Inflammatory macrophage (primary cell): ENCODE measurements at places on chromosomes 7 and 10.

DNA sequence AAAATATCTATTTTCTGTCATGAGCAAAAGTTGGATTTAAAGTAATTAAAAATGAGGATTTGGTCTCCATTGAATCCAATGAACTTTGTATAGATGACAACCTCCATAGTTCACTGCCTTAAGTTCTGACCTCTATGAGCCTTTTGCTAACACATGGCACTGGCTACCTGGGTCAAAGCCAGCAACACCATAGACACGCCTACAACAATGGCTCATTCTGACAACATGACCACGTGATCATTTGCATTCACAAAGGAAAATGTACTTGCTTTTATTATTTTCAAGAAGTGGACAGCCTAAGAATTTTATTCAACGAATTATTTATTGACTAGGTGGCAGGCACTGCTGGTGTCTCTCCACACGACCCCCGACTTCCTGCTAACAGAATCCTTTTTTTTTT lies 90.6 kb downstream of the CARD11 start:
- peak; percentile 50 for DNase-seq

DNA sequence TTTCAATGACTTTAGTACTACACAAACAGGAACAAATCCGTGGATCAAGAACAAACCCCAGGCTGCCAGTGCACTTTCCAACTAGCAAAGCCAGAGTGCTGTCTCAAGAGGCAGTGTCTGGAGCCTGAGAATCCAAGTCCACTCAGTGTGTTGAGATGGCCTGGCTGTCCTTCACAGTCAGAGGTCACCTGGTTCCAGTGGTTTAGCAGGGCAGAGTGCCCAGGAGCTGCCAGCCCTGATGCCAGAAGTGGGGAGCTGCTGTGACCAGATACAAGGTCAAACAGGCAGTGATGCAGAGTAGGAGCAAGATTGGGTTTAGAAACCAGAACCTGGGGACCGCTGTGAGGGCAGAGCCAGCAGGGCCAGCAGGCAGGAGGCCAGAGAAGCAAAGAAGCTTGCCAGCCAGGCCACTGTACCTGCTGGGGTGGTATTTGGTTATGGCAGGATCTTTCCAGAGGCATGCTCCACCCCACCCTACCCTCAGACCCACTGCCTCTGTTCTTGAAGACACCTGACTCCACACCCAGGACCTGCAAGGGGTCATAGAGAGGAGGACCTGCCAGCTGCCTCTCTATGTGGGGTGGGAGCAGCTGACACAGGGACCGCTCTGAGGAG lies 35.6 kb upstream of the C10orf90 start:
- no peak for DNase-seq

GRCh38 chr10:132765435-132765834 lies 20.5 kb downstream of the NKX6-2 start:
- DNase-seq: no peak

DNA sequence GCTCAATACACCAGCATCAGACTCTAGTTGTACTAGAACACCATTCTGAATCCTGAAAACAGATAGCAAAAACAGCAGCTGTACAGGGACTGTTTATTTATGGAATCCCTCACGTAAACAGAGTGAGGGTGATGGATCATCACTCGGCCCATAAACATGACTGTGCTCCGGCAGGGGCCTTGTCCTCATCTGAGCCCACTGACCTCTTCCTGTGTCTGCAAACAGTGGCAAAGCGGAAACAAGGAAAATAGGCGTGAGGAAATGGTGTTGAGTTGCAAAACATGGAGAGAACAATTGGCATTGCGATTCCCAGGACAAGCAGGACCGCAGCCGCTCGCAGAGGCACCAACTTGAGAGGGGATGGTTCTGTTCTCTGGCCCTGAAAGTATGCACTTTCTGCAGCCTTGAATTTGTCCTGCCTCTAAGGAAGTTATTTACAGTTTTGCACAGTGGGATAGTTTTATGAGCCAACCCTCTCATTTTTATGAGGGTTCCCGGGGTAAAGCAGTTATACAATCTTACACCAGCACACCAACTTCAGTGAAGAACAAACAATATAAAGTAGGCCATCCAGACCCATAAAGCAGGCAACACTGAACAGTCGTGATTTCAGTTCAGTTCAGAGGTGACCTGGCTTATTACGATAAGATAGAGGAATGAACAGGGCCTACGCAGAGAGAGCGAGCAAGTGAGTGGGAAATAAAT lies 248.0 kb upstream of the FZD8 start:
- DNase-seq: no peak

GRCh38 chr10:15339892-15340291 lies 31.2 kb downstream of the FAM171A1 start:
- DNase-seq: no peak

DNA sequence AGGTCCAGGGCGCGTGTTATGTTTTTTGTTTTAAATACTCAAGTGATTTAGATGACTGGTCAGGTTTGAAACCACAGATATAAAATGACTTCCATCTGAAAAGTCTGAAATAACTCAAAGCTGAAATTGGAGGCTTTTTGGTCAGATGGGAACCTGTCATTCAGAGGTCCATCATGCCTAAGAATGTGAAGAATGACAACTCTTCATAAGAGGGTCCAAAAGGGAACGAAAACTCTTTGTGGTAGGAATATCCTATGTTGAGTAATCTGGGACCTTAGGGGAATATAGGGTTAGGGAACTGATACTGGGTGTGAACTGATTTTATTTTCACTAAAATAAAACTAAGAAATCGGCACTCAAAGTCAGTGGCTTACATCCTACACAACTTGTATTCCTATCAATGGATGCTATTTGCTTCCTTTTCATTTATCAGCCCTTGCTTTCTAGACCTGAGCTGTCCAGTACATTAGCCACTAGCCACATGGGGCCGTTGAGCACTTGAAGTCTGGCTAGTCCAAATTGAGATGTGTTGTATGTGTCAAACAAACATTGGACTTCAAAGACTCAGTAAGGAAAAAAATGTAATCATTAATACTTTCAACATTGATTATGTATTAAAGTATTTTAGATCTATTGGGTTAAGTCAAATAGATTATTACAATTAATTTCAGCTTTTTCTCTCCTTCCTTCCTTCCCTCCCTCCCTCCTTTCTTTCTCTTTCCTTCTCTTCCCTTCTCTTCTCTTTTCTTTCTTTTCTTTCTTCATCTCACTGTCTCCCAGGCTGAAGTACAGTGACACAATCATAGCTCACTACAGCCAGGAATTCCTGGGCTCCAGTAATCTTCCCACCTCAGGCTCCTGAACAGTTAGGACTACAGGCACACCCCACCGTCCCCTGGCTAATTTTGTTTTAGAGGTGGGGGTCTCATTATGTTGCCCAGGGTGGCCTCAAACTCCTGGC lies 56.5 kb upstream of the KDM7A start:
- peak; percentile 17 for DNase-seq

DNA sequence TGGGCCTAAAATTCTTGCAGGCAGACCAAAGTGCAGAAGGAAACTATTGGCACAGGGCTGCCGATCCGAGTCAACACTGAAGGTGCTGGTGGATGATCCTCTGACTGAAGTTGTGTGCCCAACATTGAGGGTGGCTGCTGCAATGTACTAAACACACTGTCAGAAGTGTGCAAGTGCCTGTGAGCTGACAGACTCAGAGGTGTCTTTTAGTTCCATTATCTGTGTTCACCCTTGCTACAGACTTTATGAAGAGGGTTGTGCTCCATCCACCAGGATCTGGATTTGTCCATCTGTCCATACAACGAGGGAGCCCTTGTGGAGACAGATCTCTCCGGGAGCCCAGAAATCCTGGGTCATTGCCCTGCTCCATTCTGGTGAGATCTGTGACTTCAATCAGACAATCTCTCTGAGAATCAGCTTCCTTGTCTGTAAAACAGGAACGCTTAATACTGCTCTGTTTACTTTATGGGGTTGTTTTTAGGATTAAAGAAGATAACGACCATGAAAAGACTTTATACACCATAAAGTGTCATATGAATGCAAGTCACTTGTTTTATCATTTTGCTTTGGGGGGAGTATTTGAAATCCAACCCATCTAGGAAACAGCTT lies 9.5 kb upstream of the TRPV6 start:
- no peak for DNase-seq
